ENCODE measurements at places on chromosomes 1 and 21.

DNA sequence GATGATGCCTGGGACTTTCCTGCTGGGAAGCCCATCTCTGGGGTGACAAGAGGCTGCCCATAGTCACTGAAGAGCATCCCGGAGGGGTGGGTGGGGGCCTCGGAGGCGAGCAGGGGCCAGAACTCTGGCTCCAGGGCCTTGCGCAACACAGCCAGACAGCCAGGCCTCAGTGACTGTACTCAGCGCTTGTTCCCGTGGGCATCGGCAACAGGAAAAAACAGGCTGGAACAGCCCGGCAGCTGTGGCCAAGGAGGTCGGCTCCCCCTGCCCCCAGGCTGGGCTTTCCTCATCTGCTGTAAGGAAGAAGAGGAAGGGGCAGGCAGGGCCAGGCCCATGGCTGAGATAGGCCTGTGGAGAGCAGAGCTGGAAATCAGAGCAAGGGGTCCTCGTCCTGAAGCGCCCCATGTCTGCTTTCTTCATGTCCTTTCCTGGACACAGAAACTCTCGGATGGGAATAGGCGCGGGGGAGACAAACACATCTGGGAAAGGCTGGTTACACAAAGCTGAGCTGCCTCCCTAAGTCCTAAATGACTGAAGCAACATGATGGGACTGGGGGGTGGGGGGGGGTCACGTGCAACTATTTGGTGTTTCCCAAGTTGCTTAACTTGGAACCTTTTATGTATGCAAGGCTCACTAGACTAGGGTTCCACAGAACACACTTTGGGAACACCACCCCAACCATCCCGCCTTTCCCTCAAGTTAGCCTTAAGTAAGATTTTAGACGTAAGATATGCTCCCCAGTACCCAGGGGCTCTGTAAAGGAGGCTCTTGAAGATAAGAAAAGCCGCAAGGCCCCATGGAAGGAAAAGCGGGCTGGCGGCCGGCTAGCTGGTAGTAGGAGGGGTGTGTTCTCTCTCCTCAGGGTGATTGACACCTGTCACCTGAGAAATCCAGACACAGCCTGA lies 30.7 kb downstream of the HSPG2 start:
- DNase-seq: no peak

DNA sequence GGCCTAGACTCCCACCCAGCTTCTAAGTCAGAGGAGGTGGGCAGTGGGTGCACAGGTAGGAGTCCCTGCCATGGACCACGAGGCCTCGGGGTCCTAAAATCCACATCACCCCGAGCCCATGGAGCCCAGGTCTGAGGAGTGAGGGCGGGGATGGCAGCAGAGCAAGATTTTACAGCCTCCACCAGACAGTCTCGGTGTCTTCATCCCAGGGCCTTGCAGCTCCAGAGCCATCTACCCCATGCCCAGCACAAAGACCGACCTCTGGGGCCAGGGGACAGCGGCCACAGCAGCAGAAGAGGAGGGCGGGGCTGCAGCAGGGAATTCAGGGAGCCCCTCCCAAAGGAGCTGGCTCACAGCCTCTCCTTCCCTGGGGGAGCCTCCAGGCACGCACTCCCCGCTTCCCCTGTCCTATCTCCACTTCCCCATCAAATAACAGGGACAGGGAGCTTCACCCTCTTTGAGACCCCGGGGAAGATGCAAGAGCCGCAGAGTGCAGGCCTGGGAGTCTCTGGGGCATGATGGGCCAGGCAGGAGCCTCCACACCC lies 14.6 kb downstream of the CHD5 start:
- DNase-seq: no peak

- peak; percentile 84 for DNase-seq
These were observed 361 bp downstream of the DDAH1 start for GRCh38 chr1:85464497-85465098.

DNA sequence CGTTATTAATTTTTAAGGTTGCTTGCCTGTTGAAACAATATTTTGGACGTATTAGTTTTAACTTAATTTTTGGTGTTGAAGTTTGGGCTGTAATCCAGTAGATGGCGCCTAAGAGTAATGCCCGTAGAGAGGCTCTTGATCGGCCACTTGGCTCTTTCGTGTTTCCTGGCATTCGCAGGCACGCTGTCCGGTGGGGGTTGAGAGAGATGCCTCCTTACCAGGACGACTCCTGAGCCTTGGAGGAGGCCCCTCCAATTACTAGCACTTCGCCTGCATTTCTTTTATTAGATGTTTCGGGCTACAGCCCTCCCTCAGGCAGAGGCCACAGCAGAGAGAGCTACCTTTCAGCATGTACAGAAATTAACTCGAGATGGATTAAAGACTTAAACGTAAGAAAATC lies 12.0 kb downstream of the OR2M4 start:
- DNase-seq: peak; percentile 9

DNA sequence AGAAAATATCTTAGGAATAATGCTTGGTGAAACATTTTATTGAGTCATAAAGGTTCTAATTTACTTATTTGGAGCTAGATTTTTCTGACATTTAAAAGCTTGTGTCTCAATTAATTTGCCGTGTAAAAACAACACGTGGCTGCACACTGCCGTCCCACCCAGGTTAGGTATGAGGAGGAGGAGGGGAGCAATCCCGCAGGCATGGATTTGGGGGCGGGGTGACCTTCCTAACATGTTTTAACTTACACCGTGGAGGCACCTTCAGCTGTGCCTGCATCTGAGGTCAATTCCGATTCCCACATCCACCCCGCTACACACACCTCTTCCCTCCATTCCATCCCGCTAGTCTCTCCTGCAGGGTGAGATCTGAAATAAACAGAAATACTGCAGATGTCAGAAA lies 28.5 kb upstream of the UMODL1 start:
- no peak for DNase-seq
